Fibroblast of skin of scalp (primary cell): ENCODE measurements at places on chromosomes 5 and 9.

DNA sequence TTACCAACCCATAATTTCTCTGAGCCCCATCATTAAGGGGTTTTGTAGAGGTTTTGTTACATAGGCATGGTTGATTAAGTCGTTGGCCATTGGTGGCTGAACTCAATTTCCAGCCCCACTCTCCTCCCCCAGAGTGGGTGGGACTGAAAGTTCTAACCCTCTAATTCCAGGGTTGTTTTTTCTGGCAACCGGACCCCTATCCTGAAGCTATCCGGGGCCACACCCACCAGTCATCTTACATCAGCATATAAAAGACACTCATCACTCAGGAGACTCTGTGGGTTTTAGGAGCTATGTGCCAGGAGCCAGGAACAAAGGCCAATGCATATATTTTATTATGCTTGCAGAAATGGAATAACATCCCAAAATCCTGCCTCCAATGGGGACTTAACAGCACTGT, 186.0 kb downstream of the NXNL2 start:
- DNase-seq, result peak; percentile 36

DNA sequence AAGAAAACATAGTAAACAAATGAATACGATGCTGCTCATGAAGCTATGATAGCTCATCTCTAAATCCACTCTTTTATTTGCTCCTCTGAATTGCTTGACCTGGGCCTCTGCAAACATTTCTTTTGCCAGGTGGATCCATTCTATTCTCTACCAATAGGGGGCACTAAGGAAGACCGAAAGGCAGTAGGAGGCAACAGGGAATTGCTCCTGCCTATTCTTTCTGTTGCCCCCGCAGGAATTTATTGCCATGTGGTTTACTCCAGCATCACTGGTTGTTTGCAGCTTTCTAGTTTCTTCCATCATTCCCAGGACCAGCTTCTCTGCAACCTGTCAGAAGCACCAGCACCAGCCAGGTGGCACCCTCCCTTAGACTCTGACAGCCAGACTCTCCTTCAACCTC, 5.3 kb downstream of the GAPT start:
- no peak for DNase-seq

DNA sequence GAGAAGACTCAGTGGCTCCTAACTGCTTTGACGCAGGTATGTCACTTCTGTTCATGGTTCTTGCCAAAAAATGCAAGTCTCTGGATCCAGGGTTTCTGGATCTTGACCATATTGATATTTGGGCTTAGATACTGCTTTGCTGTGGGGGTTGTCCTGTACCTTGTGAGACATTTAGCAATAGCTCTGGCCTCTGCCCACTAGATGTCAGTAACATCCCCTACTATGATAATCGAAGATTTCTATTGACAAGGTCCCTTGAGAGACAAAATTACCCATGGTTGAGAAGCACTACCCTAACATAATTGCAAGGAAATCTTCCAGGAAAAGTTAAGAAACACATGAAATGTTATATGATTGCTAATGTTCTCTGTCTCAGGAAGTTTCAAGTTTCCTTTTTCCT, 285.4 kb downstream of the TMEM232 start:
- peak; percentile 76 for DNase-seq

- DNase-seq, result no peak
Observed at GRCh38 chr5:113188436-113188835, 211.8 kb downstream of the DCP2 start.

- DNase-seq, result peak; percentile 52
Observed at GRCh38 chr9:77498891-77499290, 149.2 kb downstream of the GNA14 start.

DNA sequence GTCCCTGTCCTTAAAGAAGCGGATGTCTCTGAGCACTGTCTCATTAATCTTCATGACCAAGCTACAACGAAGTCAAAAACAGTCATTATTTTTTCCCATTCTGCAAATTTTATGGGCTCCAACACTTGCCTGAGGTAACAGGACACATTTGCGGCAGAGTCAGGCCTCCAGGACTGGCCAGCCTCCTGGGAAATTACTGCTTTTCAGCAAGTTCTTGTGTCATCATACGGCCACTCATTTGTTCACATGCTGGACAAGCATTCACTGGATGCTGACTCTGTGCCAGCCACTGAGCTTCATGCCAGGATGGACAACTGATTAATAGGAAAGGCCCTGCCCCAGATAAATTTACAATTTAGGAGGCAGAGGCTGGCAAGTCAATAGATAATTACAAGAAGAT, 305.7 kb downstream of the ACTL7B start:
- DNase-seq, result no peak

- no peak for DNase-seq
Observed at GRCh38 chr5:108588323-108588722, 159.4 kb upstream of the FER start.

DNA sequence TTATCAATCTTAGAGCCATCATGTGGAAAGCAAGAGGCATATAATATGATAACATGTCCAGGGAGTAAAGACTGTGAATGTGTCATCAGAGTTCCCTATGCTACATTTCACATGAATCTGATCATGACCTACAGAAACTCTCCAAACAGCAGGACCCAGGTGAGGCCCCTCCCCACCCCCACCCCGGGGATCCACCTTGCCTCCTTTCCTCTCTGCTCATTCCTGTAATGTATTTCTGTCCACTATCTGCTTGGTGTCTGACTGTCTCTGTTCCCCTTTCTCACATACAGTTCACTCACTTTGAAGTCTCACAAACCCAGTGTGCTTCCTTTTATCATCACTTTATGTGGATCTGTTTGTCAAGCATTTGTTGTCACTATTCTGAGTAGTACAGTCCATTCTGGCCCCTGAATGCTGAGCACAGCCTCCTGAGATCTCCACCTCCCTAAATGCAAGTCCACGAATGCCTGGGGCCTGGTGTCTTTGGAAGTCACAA, 76.4 kb upstream of the SMARCA2 start:
- no peak for DNase-seq

GRCh38 chr5:66329078-66329477, 185.0 kb downstream of the SREK1 start:
- DNase-seq, result no peak

- no peak for DNase-seq
Observed at GRCh38 chr5:109574985-109575384, 114.7 kb upstream of the MAN2A1 start.

- no peak for DNase-seq
Observed at GRCh38 chr5:63053019-63053638, 474.5 kb downstream of the LRRC70 start.

GRCh38 chr9:106868087-106868486, 5.1 kb downstream of the ZNF462 start:
- DNase-seq, result no peak

DNA sequence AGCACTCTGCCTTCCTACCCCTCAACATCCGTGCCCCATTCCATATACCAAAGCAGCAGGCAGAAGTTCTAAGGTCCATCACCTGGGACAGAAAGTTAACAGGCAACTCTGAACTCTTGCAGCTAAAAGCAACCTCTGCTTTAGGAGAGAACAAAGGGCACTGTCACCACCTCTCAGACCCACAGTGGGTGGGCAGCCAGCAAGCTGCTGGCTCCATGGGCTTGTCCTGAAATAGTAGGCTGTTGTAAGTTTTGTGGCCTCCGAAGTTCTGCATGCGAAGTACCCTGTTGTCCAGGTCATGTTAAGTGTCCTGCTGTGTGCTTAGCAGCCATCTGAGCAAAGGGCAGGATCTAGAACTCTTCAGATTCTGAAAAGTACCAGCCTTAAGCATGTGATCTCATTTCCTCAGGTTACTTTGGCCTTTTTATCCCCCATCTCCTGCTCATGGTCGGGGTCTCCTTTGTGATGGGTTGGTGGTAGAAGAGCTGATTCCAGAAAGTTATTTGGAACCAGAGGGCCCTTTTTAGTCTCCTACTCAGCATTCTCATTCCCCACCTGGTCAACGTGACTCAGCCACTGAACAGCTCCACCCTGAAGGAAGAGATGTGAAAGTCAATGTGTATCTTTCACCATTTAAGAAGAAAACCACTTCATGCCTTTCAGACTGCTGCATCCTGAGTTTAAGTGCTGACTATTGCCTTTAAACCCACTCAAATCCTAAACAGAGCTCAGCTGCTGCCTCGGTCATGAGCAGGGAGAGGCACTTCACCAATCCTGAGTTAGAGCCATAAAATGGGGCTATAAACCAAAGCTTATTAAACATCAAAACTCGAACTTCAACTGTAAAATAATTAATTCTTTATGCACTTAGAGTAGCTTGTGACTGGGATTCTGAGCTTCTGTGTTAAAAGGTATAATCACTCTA, 121.4 kb downstream of the DPYSL3 start:
- DNase-seq, result no peak

- peak; percentile 15 for DNase-seq
Observed at GRCh38 chr5:124980163-124980941, 233.9 kb upstream of the ZNF608 start.

DNA sequence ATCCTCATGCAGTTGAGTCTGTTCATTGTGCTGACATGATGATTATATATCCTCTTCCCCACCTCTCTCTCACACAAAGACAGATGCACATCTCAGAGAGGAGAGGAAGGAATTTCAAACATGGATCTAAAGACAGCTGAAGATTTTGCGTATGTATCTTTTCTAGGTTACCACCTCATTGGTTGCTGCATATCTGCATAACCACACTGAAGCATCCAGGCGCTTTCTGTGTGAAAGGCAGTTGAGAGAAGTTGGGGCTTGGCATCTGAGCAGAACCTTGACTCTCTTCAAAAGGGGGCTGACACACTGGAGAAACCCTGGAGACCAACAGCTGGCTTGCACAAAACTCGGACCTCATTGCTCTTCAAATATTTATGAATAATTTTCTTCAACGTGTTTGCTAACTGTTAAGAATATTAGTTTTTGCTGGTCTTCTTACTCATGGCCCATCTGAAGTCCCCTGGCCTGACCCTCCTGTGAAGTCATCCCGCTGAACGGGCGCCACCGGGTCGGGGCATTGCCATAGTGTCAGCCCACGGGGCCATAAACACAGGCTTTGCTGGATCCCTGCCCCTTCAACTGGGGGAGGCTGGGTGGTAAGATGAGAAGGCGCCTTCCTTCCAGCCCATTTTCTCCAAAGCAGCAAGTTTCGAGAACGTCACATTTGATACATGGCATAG, 593.2 kb upstream of the CLINT1 start:
- no peak for DNase-seq

DNA sequence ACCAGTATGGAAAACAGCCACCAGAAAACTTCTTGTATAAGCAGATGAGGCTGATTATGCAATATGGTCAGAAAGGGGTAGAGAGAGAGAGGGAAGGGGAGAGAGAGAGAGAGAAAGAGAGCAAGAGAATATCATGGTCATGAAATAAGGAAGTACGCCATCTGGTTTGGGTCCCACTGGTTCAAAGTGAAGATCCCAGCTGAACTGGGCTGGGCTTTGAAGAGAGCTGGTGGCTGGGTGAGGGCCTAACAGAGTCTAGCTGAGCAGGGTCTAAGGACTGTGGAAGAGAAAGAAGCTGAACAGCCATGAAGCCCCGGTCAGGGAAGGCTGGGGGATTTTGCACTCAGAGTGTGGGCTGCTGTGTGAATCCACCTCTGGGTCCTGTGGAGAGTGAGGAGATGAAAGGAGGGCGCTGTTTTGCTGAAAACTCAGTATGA, 14.6 kb downstream of the TRIM14 start:
- no peak for DNase-seq

DNA sequence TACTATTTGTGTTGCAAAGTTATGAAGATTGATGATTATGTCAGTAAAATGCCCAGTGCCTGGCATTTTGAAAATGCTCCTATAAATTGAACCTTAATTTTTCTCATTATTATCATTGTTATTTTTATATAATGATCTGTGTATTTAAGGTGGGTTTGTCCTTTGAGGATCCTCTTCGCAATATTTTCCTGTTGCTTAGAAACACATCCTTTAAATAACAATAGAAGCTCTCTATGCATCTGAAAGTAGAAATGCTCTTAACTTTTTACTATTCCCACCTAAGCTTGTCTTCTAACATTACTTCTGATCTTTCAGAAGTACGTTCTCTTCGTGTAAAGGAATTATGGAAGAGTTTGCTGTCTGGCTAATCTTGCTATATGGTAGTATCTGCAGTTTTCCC, 214.7 kb upstream of the TLX3 start:
- DNase-seq, result no peak

DNA sequence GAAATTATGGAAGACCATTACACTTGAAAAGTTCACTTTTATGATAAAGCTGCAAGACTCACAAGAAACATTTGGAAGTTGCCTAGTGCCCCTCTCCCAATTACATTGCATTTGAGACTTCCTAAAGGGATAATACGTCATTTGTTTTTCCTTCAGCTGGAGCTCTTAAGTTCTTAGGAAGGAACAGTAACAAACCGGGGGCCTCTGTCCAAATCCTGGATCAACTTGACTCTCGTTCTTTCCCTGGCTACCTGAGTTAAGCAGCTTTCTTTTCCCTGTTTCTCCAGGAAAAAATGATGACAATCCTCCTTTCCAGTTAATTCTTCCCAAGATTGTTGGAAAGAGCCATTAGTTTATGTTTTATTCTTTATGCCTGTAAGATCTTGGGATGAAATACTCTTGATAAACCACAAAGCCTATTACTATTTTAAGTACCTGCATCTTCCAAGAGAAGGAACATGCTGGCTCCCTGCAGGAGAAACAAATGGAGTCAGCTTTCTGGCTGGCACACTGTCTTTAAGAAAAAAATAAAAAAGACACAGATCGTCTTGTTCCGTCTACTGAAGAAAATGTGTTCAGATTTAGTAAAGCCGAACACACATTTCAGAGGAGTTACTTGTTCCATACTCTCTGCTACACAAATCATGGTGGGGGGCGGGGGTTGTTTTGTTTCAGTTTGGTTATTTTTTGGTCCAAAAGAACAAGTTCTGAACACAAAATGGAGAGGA, 297.9 kb downstream of the EFNA5 start:
- DNase-seq, result no peak

DNA sequence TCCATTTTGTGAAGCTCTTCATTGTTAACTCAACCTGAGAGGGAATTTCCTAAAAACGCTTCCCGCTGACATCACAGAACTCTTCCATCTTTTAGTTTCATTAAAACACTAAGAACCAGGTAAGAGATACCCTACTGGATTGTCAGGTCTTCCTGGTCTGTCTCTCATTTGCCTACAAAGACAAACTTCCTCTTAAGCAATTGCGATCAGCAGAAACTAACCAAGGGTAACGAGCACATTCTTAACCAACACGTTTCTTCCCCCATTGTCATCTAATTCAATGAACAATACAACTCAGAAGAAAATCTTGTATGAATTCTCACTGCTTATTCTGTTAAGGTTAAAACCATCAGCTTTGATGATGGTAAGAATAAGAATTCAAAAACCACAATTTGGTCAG, 6.6 kb downstream of the FBXW11 start:
- DNase-seq, result no peak

DNA sequence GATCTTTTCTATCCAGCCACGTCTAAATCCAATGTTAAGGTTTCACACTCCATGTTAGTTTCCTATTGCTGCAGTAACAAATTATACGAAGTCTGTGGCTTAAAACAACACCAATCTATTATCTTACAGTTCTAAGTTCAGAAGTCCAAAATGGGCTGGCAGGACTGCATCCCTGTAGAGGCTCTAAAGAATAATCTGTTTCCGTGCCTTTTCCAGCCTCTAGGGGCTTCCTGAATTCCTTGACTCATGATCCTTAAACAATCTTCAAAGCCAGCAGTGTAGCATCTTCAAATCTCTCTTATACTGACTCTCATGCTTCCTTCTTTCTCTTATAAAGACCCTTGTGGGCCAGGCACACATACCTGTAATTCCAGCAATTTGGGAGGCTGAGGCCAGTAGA, 6.8 kb downstream of the PLGRKT start:
- no peak for DNase-seq

GRCh38 chr5:153467546-153467945, 22.9 kb upstream of the GRIA1 start:
- no peak for DNase-seq

- DNase-seq, result no peak
Observed at GRCh38 chr5:115963566-115963965, 1.3 kb downstream of the LVRN start.
